ENCODE measurements at places on chromosomes 11 and 22.

DNA sequence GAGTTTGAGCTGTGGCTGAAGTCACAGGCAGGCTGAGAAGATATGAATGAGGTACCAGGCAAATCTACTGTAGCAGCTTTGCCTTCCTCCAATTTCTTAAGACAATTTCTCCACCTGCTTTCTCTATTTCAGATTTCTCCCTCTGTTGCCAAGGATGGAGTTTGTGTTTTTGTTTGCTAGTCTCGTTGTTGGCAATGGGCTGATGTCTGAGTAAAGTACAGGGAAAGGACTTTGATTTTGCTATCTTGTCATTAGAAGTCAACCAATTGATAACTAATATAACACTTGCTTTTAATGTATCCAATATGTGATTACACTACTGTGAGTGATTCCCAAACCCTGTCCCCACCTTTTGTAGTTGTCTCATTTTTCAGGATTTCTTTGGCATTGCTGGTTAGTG lies 40.1 kb upstream of the RRAS2 start:
- no peak for DNase-seq

GRCh38 chr11:131447898-131448297 lies 77.5 kb downstream of the NTM start:
- no peak for DNase-seq

GRCh38 chr22:29797351-29797750 lies 30.2 kb downstream of the UQCR10 start:
- no peak for DNase-seq

GRCh38 chr22:40920526-40920925 lies 30.7 kb upstream of the RBX1 start:
- no peak for DNase-seq

- DNase-seq, result no peak
Observed at GRCh38 chr11:1000357-1001278, 35.9 kb downstream of the MUC6 start.

GRCh38 chr22:26669060-26669481 lies 11.7 kb downstream of the MIAT start:
- no peak for DNase-seq

DNA sequence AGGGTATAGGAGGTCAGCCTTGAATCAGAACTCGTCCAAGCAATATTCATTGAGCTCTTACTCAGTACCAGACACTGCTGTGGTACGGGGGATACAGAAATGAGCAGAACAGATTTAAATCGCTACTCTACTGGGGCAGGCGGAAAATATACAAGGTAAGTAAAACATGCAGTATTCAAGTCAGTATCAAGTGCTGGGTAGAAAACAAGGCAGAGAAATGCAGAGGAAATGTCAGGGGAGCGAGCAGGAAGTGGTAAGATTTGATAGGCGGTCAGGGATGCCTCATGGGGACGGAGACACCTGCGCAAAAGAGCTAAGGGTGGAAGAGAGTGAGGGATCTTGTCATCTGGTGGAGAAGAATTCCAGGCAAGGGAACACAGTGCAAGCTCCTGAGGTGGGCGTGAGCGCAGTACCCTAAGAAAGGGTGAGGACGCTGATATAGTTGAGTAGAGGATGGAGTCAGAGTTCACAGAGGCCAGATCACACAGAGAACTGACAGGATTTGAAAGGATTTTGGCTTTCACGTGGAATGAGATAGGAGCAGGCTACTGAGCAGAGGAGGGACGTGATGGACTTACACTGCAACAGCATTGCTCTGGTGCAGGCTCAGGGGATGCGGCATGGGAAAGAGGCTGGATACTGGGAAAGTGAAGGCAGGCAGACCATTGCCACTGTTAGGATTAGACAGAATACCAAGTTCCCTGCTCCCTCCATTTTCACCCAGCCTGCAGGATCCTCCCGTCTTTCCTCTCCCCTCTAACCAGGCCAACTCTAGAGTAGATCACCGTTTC lies 35.8 kb downstream of the SC5D start:
- DNase-seq, result no peak
